ENCODE measurements at places on chromosomes 5 and 9. TPM values are rescaled to one million over a fixed set of nuclear protein-coding genes. Genes with fewer than 3 reads are reported as not detected.

Gene SPINK6
- not detected for total RNA-seq

Gene ACSL6
- not detected for total RNA-seq

Gene MYORG
- total RNA-seq, result 6.6 TPM

Gene PDE6A
- total RNA-seq, result not detected

Gene DMRTA1
- 0.14 TPM for total RNA-seq

Gene CCDC192
- total RNA-seq, result not detected

Gene TAF11L5
- total RNA-seq, result not detected

Gene WHRN
- total RNA-seq, result 5.2 TPM

Gene RORB
- total RNA-seq, result not detected

Gene DMGDH
- total RNA-seq, result 1.9 TPM

Gene TNPO1
- 68.1 TPM for total RNA-seq

Gene SPATA9
- 0.36 TPM for total RNA-seq

Gene FOXI1
- total RNA-seq, result not detected

Gene TPRN
- 10.5 TPM for total RNA-seq

Gene ENC1
- 90.5 TPM for total RNA-seq

Gene C7
- not detected for total RNA-seq

Gene ZDHHC11B
- 0.29 TPM for total RNA-seq

Gene ANKRD31
- total RNA-seq, result 0.12 TPM

Gene SPATA31E1
- total RNA-seq, result not detected

Gene CD180
- not detected for total RNA-seq

Gene SLC25A48
- total RNA-seq, result not detected

Gene FAM151B
- total RNA-seq, result 0.06 TPM

Gene CCDC112
- total RNA-seq, result 11.7 TPM

Gene MLANA
- total RNA-seq, result not detected

Gene TOR4A
- total RNA-seq, result 56.1 TPM

Gene ENHO
- total RNA-seq, result 0.75 TPM

Gene BRINP1
- total RNA-seq, result 2.5 TPM

Gene MCTP1
- total RNA-seq, result 18.0 TPM

Gene OR1J4
- total RNA-seq, result not detected

Gene IL4
- total RNA-seq, result not detected

Gene TTC16
- not detected for total RNA-seq

Gene C5orf58
- not detected for total RNA-seq

Gene SH3GL2
- 3.4 TPM for total RNA-seq

Gene ARL10
- 3.4 TPM for total RNA-seq

Gene BTNL9
- 0.22 TPM for total RNA-seq

Gene BHMT2
- total RNA-seq, result 3.8 TPM

Gene MARCOL
- total RNA-seq, result not detected

Gene SLC45A2
- total RNA-seq, result not detected

Gene SMIM23
- not detected for total RNA-seq

Gene LTC4S
- 9.1 TPM for total RNA-seq

Gene SPATA6L
- total RNA-seq, result 1.7 TPM

Gene ANKRD18A
- 2.7 TPM for total RNA-seq

Gene TYRP1
- total RNA-seq, result not detected

Gene SHISAL2B
- not detected for total RNA-seq

Gene PFN3
- total RNA-seq, result not detected

Gene PLEKHG4B
- 4.3 TPM for total RNA-seq

Gene LHX3
- total RNA-seq, result not detected

Gene LMBRD2
- 2.7 TPM for total RNA-seq

Gene PCDHGB7
- total RNA-seq, result 0.65 TPM

Gene SLC1A3
- total RNA-seq, result 1.3 TPM
